ENCODE measurements at places on chromosomes 5 and 9.

DNA sequence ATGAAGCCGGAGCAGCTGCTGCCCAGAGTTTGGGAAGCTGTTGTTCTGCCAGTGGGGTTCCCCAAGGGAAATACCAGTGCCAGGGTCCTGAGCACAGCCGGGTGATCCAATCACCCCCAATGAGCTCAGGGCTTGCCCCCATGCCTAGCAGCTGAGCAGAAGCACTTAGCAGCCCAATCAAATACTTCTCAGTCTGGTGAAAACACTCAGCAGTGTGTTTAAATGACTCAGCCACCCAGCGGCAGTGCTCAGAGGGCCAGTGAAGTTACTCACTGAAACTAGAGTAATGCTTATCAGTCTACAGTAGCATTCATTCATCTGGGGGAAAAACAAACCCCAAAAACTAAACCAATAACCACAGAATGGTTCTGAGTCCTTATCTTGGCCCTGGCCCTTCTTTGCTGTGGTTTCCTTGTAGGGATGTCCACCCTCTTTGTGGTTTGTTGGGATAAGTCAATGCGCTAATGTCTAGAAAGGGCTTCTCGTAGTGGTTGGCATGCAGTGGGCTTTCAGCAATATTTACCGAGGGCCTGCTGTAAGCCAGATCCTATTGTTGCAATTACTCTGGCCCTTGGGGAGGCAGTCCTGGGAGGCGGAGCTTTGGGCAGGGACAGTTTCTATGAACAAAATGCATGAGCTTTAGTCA, 43.1 kb downstream of the LHX2 start:
- peak; percentile 85 for DNase-seq

- DNase-seq: no peak
Observed at GRCh38 chr5:179816401-179816795, 4.3 kb upstream of the SQSTM1 start.

DNA sequence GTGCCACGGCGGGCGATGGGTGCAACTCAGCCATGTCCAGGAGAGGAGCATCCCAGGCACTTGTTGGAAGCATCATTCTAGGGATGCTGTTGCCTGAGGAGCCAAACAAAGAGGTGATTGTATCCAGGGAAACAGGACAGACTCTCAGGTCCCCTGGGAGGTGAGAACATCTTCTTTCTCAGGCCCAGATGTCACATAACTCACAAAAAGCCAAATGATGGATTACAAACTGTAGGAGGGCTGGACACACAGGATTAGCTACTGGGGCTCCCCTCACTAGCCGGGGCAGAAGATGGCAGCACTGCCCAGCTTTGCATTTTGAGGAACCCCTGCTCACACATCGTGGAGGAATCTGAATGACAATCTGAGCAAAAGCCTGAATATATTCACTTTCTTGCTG, 64.7 kb upstream of the NFIL3 start:
- DNase-seq: no peak

DNA sequence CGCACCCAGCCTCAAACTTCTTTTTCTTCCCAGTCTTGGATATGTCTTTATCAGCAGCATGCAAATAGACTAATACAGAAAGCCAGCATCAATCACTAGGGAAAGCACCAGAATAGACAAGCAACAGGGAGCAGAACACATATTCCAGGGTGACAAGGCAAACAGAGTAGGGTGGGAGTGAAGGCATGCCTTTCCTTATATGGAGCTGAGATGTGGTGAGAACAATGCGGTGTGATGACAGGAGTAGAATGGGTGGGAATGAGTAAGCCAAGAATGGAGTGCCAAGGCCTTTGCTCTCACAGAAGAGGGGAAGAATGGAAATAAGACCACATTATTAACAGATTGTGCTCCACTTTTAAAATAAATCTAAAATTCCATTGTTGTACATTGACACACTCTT, 115.6 kb downstream of the CETN3 start:
- DNase-seq: no peak

GRCh38 chr5:35089334-35090314, 41.9 kb upstream of the AGXT2 start:
- no peak for DNase-seq

- DNase-seq: no peak
Observed at GRCh38 chr9:83633676-83634075, 10.7 kb downstream of the IDNK start.

DNA sequence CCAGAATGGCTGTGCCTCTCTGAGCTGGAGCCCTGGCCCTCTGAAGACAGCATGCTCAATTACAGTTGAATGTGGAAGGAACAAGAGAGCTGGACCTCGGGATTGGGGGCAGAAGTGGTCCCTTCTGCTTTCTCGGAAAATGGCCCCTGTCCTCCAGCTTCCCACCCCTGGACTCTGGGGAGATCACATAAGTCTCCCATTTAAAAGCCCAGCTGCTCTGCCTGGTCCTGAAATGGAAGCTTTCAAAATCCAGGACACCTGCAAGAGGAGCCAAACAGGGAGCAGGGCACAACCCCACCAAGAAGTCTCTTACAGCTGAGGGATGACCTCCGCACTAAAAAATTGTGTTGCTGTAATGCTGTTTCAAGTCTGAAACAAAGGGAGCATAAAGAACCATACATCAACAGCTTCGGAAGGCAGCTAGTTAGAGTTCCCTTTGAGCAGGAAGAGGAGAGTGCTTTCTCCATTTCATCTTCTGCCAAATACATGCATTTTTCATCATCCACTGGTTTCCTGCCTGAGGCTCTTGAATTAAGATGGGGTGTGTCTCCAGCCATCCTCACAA, 48.2 kb downstream of the TGFBI start:
- DNase-seq: no peak

GRCh38 chr9:124480621-124480981, 26.6 kb downstream of the NR5A1 start:
- DNase-seq: no peak

DNA sequence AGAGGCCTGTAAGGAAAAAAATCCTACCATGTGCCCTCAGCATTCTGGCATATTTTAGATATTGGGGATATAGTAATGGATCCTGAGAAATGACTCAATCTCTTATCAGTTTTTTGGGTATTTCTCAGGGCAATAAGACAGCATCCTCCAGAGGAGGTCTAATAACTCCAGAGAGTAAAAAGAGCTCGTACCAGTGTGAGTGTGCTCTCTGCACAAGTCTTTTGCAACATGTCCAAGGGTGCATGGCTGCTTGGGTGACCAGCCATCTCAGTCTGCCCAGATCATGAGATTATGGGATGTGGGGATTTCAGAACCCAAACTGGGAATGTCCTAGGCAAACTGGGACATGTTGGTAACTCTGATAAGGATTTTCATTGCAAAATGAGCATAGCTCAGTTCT, 15.3 kb downstream of the ASPN start:
- no peak for DNase-seq

DNA sequence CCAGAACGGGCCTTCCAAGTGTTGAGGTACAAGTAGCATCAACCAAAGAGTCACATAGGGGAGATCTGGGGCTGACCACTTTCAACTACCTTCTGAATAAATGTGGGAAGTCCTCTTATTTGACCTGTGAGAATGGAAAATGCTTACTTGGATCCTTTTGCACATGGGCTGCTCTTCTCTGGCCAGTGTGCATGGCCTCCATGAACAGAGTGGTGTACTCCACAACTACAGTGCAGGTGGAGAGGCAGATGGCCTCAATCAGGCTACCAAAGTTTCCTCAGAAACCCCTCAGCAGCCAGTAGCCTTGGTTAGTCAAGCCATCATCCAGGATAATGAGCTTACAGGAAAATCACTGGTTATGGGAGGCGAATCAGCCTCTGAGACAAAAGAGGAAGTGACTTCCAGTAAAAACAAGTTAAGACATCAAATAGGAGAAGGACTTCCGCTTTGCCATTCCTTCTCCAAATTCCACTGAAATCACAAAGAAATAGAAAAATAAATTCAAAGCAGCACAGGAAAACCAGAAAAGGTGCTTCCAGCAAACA, 18.3 kb upstream of the FCHO2 start:
- no peak for DNase-seq

GRCh38 chr5:65820373-65820772, 98.4 kb downstream of the NLN start:
- no peak for DNase-seq

DNA sequence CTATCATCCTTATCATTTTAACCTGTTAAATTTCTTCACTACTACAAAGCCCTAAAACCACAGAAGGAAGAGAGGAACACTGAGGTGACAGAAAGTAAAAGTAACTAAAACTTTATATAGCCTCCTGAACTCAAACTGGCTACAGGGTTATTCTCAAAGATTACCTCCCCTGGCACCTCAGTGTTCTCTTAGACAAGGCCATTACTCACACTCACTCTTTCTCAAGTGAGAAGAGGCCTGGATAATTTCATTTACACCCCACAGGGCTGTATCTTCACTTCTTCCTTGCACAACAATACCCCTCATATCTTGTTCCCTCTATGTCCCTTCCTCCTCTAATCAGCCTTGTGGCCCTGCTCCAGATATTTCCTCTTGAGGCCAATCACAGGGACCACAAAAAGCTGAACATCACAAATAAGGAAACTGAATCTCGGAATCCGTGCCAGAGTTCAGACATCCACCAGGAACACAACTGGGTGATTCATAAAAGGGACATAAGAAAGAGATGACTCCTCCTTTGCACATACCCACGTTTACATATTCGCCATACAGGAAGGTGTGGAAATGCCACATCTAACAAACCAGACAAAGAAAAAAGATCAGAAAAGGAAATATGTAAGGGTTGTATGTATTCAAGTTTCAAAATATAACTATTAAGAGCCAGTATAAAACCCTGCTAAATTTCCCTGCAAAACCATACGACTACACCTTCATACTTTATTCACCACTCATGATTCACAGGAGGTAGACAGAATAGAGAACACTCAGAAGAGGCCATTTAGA, 1.7 kb upstream of the KLHL3 start:
- DNase-seq: no peak

- DNase-seq: no peak
Observed at GRCh38 chr5:60295423-60295822, 401.9 kb upstream of the PDE4D start.

- no peak for DNase-seq
Observed at GRCh38 chr5:171667341-171668096, 118.1 kb upstream of the SMIM23 start.

GRCh38 chr9:88759364-88759763, 224.4 kb downstream of the NXNL2 start:
- DNase-seq: no peak

DNA sequence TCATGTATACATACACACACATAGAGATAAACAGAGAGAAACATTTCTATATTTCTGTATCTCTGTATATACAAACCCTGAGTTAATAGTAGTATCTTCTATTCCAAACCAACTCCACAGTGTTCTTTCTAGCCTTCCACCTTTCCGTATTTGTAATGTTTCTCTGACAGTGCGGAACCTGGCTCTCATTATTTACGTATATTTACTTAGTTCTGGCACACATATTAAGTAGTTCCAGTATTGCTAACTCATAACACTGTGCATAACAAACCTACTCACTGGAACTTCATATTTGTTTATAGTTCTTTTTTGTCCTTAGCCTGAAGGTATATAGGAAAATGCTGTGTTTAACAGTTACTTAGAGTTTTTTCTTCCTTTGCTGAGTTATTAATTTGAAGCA, 6.5 kb downstream of the OGN start:
- DNase-seq: no peak

DNA sequence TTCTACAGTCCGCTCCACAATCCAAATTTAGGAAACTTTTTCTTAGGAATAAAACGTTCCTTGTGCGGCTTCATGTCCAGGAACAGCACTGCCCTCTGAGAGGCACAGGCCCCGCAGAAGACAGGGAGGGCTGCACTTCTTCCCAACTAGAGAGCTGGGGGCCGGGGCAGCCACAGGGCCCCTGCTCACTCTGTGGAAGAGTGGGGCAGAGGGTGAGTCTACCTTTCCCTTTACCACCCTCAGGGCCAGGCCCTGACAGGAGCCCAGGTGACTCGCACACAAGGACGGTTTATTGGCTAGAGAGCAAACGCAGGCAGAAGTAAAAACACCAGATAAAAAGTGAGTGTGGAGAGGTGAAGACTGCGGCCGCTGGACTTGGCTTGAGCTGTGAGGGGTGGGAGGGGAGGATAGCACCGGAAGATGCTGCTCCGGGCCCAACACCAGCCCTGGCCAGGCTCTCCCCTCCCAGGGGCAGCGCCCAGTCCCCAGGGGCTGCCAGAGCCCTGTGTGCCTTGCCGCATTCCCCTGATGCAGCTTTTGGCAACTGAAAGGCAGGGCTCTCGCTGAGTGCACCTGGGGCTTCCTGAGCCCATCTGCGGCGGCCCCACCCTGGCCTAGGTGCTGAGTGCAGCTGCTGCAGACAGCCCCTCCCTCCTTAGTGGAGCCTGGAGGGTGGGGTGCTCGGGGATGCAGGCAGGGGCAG, 20.2 kb downstream of the SH3GLB2 start:
- DNase-seq: no peak

DNA sequence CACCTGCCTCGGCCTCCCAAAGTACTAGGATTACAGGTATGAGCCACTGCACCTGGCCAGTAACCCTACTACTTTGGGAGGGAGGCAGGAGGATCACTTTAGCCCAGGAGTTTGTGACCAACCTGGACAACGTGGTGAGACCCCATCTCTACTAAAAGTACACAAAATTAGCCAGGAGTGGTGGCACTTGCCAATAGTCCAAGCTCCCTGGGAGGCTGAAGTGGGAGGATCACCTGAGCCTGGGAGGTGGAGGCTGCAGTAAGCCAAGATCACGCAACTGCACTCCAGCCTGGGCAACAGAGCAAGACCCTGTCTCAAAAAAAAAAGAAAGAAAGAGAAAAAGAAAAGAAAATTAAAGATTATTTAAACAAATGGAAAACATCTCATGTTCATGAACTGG, 10.3 kb downstream of the GDF9 start:
- DNase-seq: no peak

- DNase-seq: no peak
Observed at GRCh38 chr5:131634238-131634637, 791 bp downstream of the RAPGEF6 start.

DNA sequence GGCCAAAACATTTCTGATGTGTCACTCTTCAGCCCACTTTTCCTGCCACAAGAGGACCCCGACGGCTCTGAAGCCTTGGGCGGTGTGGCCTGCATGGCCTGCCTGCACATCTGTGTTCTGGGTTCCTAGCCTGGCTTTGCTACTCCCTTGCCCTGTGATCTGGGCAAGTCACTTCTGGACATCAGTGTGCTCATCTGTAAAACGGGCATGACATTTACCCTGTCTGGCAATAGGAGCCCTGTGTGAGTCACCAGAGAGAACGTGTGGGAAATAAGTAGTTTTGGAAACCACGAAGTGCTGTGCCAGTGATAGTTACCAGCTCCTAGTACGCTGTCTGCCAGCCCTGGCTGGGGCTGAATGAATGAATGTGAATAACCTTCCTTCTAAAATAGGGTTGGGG, 90.8 kb downstream of the MACROH2A1 start:
- no peak for DNase-seq

DNA sequence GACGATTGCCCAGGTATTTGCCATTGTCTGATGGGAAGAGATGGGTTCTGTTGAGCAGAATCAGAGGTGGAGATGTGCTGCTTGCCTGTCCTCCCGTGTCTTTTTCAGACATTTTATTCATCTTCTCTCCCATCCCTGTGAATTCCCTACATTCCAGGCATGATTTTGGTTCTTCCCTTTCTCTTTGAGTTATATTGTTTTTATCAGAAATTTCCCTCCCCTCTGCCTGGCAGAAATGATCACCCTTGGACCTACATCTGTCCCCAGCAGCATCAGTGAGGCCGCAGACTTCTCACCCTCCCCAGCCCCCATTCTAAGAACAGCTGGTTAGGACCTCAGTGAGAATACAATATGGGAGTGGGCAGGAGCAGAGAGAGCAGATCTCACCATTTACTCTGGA, 640.2 kb downstream of the CCDC171 start:
- DNase-seq: no peak

- DNase-seq: no peak
Observed at GRCh38 chr5:75016896-75017295, 35.5 kb downstream of the GCNT4 start.

All from DMS79 treated with DMSO at 0.1 percent for 48 hours (cell line).